ENCODE measurements at places on chromosomes 7 and 10.

- no peak for DNase-seq
These were observed 124.5 kb downstream of the AOAH start for GRCh38 chr7:36599645-36600313.

DNA sequence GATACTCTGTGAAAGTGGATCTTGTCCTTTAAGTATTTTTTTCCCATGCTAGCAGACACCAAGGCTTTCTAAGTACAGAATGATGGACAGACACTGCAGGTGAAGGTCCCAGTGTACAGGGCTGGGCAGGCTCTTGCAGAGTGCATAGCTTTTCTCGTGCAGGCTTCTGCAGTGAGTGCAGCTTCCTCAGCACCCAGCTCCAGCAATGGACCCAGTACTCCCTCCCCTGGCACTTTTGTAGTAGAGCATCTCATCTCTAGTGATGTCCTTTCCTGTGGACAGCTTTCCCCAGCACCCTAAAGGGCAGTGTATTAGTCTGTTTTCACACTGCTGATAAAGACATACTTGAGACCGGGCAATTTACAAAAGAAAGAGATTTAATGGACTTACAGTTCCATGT lies 104.3 kb downstream of the CUL2 start:
- DNase-seq: no peak

GRCh38 chr7:126805351-126805750 lies 447.4 kb downstream of the GRM8 start:
- DNase-seq: no peak

DNA sequence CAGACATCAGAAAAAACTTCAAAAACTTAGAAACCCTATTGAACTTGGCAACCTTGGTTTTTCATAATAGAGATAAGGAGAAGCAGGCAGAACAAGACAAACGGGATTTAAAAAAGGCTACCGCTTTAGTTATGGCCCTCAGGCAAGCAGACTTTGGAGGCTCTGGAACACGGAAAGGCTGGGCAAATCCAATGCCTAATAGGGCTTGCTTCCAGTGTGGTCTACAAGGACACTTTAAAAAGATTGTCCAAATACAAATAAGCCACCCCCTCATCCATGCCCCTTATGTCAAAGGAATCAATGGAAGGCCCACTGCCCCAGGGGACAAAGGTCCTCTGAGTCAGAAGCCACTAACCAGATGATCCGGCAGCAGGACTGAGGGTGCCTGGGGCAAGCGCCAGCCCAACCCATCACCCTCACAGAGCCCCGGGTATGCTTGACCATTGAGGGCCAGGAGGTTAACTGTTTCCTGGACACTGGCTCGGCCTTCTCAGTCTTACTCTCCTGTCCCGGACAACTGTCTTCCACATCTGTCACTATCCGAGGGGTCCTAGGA lies 115.3 kb downstream of the NRCAM start:
- no peak for DNase-seq

- DNase-seq: peak; percentile 37
These were observed 700 bp downstream of the MTPN start for GRCh38 chr7:135976312-135977006.

DNA sequence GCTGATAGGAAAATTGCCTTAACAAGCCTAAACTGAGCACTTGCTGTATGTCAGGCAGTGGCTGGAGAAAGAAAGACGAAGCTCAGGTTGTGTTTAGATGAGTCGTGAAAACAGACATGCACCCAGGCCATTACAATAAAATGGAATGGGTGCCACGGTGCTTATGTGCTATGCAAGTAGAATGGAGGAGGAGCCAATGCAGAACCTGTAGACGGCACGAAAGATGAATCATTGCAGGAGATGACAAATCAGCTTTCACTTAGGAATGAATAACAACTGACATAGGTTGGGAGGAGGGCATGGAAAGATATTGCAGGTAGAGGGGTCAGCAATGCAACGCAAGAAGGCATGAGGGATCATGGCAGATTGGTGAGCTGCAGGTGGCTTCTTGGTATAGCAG lies 61.2 kb upstream of the ARHGAP21 start:
- no peak for DNase-seq

DNA sequence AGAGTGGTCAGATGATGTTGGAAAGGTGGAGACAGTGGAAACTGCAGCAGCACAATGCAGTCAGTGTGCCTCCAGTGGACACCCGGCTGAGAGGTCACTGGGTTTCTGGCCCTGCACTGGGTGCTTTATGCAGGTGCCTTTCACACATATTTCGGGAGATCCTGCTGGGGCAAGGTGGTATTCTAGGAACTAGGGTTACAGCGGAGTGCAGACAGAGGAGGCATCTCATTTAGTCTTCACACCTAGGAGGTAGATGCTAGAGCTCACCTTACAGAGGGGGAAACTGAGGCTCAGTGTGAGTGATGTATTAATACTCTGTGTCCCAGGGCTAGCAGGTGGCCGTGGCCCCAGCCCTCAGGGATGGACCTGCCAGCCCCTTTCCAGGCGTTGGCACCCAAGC lies 103.9 kb upstream of the KCTD7 start:
- no peak for DNase-seq

DNA sequence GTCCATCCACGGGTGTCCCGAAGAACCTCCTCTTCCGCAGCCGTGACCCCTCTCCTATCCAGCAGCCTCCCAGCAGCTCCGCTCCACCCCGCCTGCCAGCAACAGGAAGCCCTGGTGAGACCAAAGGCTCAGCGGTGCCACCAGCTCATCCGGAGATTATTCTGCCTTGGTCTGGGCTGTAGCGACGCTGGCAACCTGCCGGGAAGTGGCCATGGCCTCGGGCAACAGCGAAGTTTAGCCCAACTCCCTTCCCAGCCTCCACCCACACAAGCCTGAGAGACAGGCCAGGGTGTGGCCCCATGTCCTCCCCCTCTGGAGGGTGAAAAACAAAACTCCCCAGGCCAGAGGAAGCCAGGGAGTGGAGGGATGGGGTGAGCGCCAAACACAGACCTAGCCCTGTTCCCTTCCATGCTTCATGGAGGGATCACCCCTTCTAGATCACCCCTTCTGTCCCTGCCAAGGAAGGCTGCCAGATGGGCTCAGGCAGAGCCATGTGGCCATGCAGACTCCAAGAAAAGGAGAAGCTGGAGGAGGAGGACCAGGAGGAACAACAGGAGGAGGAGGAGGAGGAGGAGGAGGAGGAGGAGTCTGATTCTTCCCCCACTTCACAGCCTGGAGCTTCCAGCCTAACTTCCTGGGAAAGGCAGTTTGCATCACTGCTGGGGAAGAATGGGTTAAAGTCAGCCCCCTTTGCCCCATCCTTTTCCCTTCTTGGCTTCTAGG lies 918 bp downstream of the CALHM2 start:
- DNase-seq: peak; percentile 50

DNA sequence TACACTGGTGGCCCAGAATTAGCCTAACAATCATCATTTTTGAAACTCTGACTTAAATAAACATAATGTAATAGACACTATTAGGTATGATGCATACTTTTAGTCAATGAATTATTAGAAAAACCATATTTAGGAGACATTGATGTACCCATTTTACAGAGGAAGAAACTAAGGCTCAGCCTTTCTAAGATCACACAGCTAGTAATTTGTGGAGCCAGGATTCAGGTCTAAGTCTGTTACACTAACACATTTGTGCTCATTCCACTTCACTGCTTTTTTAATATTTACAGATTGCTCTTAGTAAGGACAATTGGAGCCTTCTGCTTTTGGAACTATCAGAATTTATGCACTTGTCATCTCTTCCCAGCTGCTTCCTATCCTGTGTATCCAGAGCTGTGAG lies 8.9 kb downstream of the CFAP43 start:
- DNase-seq: no peak

GRCh38 chr10:78407009-78407711 lies 373.5 kb downstream of the RPS24 start:
- peak; percentile 60 for DNase-seq

DNA sequence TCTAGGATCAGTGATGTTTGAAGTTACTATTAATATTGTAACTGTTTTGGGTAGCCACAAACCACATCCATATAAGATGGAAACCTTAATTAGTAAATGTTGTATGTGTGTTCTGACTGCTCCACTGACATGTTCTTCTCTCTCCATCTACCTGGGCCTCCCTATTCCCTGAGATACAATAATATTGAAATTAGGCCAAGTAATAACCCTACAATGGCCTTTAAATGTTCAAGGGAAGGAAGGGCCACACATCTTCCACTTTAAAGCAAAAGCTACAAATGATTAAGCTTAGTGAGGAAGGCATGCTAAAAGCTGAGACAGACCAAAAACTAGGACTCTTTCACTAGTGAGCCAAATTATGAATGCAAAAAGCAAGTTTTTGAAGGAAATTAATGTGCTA lies 176.4 kb upstream of the ANK3 start:
- DNase-seq: no peak

DNA sequence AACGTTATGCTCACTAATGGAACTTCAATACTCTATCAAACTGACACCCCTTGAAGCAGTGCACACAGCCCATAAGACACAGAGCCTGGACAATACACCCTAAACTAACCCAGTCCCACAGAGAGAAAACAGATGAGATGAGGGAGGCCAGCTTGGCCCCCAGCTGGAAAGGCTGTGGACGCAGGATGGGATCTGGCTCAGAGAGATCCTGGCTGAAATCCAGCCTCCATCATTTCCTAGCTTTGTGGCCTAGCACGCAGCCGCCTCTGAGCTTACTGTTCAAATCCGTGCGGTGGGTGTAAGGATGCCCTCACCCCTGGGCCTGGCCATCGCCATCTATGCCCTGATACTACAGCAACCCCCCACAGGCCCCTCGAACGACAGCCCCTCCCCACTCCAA lies 32.7 kb downstream of the SNX8 start:
- DNase-seq: no peak

GRCh38 chr10:69938541-69938991 lies 114.1 kb upstream of the MACROH2A2 start:
- no peak for DNase-seq

- no peak for DNase-seq
These were observed 6.6 kb upstream of the AKR1B15 start for GRCh38 chr7:134542195-134542771.

DNA sequence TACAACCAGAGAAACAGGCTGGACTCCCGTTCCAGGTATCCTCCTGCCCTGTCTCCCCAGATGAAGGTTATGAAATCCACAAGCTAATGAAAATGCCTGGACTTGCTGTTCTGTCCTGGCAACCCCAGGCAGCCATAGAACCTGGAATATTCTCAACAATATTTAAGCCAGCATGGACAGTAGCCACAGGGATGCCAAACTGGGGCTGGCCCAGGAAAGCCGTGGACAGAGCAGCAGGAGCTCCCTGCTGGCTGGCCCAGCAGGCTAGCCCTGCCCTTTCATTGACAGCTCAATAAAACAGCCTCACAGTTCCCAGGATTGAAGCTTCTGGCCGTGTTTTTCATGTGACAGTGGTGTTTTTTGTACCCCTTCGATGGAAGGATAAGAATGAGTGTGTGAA lies 230.6 kb downstream of the BMPER start:
- no peak for DNase-seq

DNA sequence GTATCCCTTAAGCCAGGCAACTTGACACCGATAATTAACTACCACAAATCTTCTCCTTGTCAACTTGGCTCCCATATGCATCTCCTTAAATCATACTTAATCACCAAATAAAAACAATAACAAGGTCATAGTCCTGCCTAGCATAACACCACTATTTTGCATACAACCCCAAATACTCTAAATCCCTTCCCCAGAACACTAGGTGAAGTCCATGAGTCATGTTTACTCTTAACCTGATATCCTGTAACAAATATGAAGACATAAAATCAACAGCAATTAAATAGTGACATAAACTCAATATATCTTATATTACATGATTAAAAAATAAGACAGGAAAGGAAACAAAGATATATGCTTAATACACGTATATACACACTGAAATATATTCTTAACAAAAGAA lies 362.0 kb downstream of the ETV1 start:
- no peak for DNase-seq

GRCh38 chr10:77036993-77037734 lies 600.4 kb downstream of the KCNMA1 start:
- no peak for DNase-seq
